ENCODE measurements at places on chromosomes 6 and 20.

DNA sequence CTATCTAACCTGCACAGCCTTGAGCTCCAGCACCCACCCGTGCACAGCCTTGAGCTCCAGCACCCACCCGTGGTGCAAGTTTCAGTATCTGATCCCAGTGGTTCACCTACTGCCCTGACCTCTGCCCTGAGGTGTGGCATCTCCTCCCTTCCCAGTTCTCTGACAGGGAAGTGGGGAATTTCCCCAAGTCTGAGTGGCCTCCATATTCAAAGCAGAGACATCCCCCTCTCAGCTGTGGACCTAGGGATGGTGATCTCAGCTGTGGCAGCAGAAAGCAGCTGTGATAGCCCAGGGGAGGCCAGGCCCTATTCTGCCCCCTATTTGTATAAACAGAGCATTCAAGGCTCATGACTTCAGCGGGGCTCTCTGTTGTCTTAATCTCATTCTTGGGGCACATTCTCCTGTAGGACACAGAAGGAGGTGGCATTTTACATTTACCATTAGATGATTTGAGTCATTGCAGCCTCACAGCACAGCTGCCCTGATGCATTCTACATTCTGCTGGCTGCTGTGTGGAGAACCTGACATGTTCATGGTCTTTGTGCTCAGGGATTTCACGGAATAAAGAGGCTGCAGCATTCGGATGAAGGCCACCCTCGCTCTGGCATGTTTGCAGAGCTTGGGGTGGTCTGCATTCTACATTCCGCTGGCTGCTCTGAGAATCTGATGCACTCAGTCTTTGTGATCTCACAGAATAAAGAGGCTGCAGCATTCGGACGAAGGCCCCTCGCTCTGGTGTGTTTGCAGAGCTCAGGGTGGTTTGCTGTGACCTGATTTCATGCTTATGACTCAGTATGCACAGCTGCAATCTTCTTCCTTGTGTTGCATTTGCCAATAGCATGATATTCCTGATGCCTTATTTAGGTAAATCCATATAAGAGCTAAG, 16.9 kb downstream of the GPR31 start:
- DNase-seq: no peak

DNA sequence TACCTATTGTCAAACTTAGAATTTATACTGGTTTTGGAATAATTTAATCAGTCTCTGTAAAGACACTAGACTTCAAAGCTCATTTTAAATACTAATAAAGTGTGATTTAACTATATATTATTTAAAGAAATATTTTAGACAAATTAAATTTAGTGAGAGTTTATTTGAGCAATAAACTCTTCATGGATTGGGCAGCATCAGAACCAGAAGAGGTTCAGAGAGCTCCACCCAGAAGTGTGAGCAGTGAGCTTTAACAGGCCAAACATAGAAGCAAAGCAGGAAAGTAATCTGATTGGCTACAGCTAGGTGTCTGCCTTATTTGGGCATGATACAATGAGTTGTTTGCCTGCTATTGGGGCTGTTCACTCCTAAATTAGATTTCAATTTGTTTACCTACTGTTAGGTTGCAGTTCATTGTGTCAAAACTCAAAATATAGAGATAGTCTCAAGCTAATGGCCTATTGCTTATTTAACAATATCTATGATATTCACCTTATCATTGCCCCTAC, 355.1 kb upstream of the RNF217 start:
- DNase-seq: no peak

GRCh38 chr6:22294301-22294700, 2.5 kb downstream of the PRL start:
- DNase-seq: no peak

GRCh38 chr20:1885254-1885653, 10.0 kb upstream of the SIRPA start:
- DNase-seq: no peak

Measured in stimulated activated CD4-positive, alpha-beta T cell treated with anti-CD3 and anti-CD28 coated beads, Interleukin-1b, Interleukin-23, amount 100 ng/mL, for 1 hour (primary cell).